ENCODE measurements at places on chromosomes 4 and X.

GRCh38 chr4:88570001-88570400, 22.3 kb upstream of the HERC3 start:
- DNase-seq: no peak

DNA sequence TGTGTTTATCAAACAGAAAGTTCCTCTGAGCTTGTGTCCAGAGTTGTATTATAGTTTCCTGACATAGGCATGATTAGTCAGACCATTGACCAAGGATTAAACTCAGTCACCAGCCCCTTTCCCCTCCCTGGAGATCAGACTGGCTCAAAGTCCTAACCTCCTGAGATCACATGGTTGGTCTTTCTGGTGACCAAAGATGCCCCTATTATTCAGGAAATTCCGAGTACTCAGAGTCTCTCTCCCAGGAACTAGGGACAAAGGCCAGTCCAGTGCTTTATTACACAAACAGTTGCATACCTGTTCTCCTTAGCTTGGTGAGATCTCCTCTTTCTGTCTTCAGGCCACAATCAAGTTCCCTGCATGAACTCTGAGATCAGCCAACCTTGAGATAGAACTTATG, 14.5 kb upstream of the ENPP6 start:
- no peak for DNase-seq

- DNase-seq: peak; percentile 88
Measured at GRCh38 chrX:72105436-72105835, 26.3 kb downstream of the RTL5 start.

GRCh38 chrX:109632906-109633504, 8.0 kb upstream of the KCNE5 start:
- DNase-seq: no peak

- DNase-seq: peak; percentile 89
Measured at GRCh38 chrX:40169193-40170101, 71.7 kb upstream of the BCOR start.

DNA sequence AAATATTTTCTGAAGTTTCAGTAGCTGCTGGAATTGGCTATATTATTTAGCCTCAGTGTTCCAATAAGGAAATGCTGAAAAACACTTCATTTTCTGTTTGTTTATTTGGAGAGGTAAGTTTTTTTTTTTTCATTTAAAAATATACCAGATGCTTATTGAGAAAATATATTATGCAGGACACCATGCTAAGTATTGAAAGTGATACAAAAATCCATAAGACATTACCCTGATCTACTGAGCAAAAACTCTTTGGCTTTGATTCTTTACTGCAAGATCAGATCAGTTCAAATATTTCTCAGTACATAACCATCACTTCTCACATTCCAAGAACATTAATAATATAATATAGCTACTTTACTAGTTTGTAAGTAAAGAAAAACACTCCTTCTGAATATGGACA, 123.4 kb upstream of the PACRGL start:
- DNase-seq: no peak
